ENCODE measurements at places on chromosomes 7 and 10.

DNA sequence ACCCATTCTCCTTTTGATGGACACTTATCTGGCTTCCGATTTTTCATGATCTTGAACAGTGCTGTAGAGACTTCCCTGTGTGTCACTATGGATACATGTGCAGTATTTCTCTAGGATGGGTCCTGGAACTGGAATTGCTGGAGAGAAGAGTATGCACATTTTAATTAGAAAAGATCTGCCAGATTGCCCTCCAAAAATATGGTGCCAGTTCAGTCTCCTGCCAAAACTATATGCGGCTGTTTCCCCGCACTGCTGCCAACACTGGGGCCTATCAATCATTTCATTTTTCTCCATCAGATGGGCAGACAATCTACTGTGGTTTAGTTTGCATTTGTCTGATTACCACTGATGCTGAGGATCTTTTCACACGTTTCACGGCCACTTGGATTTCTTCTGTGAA, 105.0 kb downstream of the SH2D4B start:
- DNase-seq = no peak

GRCh38 chr10:114974625-114975024, 36.6 kb downstream of the TRUB1 start:
- DNase-seq = no peak

- DNase-seq = no peak
These were observed 29.8 kb upstream of the PURB start for GRCh38 chr7:44914992-44915607.

GRCh38 chr10:81600185-81600584, 274.8 kb upstream of the NRG3 start:
- no peak for DNase-seq

- no peak for DNase-seq
These were observed 260.2 kb downstream of the XPNPEP1 start for GRCh38 chr10:109663122-109663521.

GRCh38 chr10:65350611-65351010, 1575.2 kb upstream of the LRRTM3 start:
- no peak for DNase-seq

- DNase-seq = no peak
These were observed 162.5 kb downstream of the MAGI2 start for GRCh38 chr7:79290841-79291497.

GRCh38 chr10:111207500-111207899, 130.7 kb downstream of the ADRA2A start:
- no peak for DNase-seq

DNA sequence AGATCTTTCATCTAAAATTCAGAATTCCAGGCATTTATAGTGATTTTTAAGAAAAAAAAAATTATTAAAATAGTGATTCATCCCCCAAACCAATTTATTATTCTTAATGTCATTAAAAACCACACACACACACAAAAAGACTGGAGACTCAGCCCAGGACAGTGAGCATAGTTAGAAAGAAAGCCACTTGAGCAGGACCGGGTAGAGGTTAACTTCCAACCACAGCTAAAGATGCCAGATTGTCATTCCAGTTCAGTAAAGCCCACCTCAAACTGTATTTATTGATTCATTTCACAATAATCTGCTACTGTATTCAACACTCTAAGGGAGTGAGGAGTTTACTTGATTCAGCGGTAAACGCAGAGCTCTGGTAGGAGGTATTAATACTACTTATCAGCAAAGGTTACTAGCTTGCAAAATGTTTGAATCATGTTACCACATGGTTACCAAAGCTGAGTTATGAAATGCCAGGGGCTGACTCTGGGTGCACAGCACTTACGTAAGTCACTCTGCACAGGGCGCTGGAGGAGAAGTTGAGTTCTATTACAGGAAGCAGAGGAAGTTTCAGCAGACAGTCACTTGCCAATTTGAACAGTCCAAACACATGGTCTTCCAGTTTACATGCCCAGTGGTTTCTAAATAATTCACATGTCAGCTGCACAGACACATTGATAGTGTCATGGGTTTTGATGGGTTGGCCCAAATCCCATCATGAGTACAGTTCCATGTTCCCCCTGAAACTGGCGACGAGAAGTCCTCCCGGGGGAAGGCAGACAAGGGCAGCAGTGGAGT, 64.6 kb downstream of the KLF6 start:
- no peak for DNase-seq

GRCh38 chr7:144386741-144387140, 16.8 kb downstream of the NOBOX start:
- DNase-seq = no peak

DNA sequence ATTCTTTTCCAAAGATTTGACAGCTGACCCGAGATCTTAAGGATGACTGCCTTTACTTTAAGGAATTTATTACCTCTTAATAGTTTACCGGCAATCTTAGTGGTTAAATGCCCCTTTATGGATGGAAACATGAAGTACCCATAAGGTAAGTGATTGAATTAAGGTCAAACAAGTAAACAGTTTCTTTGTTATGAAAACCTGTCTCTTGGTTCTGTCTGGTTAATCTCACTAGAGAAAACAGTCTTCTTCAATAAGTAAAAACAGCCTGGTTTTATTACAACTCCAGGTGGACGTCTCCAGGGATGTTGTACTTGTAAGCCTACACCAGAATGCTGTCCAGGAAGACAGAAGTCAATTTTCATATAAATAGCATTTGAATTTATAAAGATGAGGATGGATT, 161.8 kb upstream of the MTPN start:
- DNase-seq = no peak

- DNase-seq = no peak
These were observed 952.7 kb upstream of the KCND2 start for GRCh38 chr7:119320316-119320715.

- DNase-seq = no peak
These were observed 68.0 kb downstream of the GBF1 start for GRCh38 chr10:102313221-102313896.

GRCh38 chr7:106466867-106467266, 182.1 kb upstream of the NAMPT start:
- no peak for DNase-seq

GRCh38 chr7:44434201-44434600, 56.3 kb downstream of the NUDCD3 start:
- DNase-seq = no peak

DNA sequence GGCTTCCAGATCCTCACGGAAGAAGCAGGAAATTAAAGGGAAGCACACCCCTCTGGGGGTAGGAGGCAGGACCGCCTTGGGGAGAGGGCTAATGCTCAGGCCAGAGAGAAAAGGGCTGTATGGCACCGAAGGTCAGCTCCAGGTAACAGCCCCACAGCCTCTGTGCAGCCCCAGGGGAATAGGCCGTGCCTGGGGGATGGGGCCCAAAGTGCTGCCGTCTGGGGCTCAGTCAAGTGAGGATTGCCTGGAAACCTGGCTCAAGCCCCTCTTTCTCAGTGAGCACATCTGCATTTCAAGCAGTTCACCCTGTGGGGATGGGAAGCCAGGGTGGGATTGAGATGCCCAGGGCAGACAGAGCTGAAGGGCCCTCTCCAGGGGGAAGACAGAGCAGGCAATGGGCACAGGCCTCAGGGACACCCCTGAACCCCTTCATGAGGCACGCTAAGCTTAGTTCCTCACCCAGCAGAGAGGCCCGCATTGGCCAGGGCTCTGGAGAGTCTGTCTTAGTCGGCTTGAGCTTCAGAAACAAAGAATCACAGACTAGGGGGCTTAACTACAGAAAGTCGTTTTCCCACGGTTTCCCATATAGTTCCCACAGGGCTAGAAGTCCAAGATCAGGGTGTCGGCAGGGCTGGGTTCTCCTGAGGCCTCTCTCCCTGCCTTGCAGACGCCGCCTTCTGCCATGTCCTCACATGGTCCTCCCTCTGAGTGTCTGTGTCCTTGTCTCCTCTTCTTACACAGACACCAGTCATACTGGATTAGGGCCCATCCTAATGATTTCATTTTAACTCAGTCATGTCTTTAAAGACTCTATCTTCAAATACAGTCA, 118.2 kb downstream of the PTPN20 start:
- no peak for DNase-seq

DNA sequence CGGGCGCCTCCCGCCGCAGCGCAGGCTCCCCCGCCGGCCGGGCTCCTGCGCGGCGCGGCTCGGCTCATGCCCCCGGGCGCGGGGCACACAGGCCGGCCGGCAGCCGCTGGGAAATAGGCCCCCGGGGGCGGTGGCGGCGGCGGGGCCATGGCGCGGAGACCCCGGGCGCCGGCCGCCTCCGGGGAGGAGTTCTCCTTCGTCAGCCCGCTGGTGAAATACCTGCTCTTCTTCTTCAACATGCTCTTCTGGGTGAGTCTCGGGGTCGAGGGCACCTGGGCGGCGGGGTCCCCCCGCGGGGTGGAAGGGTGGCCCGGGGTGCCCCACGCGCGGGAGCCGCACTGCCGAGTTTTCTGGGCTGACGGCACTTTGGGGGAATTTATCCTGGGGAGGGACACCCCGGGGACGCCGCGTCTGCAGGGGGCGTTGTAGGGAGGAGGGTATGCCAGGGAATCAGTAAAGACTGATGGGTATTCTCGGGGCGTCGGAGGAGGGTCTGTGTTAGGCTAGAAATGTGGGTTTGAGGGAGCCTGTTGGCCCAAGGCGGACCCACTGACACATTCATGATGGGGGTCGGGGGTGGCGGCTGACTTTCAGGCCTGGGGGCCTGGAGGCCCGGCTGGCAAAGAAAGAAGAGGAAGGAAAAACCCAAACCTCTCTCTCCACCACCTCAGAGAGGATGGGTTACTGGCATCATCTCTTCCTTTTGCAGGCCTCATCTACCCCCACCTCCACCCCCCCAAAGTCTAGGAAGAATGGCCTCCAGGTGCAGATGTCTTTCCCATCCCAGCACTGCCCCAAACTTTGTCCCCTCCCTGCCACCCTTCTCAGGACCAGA, 544 bp downstream of the TSPAN33 start:
- DNase-seq = no peak

- no peak for DNase-seq
These were observed 65.9 kb upstream of the LRRN3 start for GRCh38 chr7:111025006-111025405.

- DNase-seq = no peak
These were observed 4.9 kb upstream of the GJD4 start for GRCh38 chr10:35600193-35600592.

DNA sequence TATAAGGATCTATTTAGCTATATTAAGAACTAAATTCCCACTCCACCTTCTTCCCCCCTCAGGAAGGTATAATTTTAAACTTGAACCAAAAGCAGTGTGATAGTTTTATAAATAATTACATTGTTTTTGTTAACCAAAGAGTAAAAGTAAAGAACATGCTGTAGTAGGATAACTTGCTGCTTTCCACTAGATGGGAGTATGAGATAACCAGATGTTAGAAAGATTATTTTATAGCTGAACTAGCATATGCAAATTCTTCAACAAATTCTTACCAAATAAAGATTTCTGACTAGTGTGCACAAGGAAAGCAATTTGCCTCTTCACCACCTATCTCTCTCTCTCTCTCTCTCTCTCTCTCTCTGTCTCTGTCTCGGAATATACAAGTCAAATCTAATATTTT, 31.8 kb downstream of the TES start:
- DNase-seq = no peak

- DNase-seq = no peak
These were observed 34.3 kb downstream of the SLC25A13 start for GRCh38 chr7:96287559-96287958.

GRCh38 chr10:663466-663751, 26.1 kb downstream of the DIP2C start:
- DNase-seq = no peak

- DNase-seq = no peak
These were observed 208.3 kb downstream of the PPP1R3A start for GRCh38 chr7:113710310-113711096.

DNA sequence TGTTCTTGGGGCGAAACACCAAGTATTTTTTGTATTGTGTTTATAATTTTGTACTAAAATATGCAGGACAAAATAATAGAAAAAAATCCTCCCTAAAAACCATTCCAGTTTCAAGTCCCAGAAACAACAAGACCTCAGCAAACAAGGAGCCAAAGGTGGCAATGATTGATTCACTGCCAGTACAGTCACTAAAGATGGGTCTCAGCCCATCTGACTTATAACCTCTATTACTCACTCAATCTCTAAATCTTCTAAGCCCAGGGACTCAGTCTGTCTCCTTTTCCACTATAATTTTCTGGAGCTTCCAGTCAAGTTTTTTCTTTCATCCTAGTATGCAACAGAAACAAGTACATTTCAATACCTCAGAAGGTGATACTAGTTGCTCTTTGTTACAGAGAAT, 33.3 kb downstream of the SNX13 start:
- no peak for DNase-seq

DNA sequence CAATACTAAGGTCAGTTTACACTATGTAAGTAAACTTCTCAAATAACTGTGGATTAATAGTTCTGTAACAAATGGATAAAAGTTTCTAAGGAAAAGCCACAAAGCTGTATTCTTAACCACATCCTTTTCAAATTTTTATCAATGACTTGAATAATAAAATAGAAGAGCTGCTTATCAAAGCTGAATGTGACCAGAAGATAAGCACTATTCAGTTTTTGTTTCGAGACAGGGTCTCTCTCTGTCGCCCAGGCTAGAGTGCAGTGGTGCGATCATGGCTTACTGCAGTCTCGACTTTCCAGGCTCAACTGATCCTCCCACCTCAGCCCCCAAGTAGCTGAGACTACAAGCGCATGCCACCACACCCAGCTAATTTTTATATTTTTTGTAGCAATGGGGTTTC, 17.0 kb downstream of the UPF2 start:
- no peak for DNase-seq

DNA sequence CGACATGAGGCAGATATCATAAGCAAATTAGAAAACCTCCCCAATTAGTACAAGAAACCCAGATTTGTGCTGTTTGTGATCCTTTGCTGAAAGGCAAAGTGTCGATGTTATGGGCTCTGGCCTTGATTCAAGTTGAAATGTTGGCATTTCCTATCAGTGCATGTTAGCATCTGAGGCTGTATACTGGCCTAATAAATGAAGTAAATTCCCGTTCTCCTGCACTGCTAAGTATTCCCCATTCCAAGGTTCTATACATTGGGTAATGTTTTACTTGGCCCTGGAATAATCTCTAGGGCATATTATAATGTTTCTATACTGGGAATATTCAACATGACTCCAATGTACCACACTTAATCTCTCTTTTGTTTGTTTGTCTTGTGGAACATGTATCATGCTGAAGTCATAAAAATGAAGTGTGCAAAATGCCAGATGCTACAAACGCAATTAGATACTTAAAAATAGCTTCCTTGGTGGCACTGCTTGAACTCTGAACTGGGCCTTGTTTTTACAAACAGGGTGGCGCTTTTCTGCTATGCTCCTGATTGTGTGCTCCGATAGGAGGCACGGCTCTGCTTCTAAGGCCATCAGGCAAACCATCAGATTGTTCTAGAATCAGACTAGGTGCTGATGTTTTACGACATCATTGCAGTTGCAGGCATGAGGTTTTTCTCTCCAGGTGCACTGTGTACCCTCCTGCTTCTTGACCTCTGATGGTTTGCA, 156.7 kb upstream of the TCF7L2 start:
- no peak for DNase-seq

- no peak for DNase-seq
These were observed 651.0 kb upstream of the STEAP1 start for GRCh38 chr7:89503281-89503680.

- DNase-seq = no peak
These were observed 172.8 kb downstream of the TRIL start for GRCh38 chr7:28785041-28785995.

- no peak for DNase-seq
These were observed 1127.0 kb downstream of the DNAJB9 start for GRCh38 chr7:109696723-109697122.

Measured in cortex of kidney (tissue), 1 donor.